ENCODE measurements at places on chromosomes 5 and 9.

- DNase-seq, result peak; percentile 31
Measured at GRCh38 chr5:131413605-131414559, 150.0 kb downstream of the CDC42SE2 start.

DNA sequence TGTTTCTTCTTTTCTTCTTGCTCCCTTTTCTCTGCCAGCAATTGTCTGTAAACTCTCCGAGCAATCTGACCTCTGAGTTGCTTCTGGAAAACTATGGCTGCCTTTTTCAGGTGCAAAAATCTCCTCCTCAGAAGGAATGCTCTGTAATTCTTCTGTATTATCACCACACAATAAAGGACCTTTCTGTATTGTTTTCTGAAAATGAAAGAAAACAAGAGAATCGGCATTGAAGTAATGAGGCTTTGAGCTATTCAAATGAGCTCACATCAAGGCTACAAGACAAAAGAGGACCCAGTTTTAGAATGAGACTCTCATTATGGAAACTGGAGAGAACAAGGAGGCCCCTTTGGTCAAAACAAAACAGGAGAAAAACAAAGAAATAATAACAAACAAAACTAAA is 86.2 kb upstream of the RETREG1 start:
- no peak for DNase-seq

GRCh38 chr9:128903871-128904620 is 16.7 kb upstream of the PHYHD1 start:
- no peak for DNase-seq

- DNase-seq, result no peak
Measured at GRCh38 chr5:74402553-74402952, 238.0 kb downstream of the ENC1 start.

DNA sequence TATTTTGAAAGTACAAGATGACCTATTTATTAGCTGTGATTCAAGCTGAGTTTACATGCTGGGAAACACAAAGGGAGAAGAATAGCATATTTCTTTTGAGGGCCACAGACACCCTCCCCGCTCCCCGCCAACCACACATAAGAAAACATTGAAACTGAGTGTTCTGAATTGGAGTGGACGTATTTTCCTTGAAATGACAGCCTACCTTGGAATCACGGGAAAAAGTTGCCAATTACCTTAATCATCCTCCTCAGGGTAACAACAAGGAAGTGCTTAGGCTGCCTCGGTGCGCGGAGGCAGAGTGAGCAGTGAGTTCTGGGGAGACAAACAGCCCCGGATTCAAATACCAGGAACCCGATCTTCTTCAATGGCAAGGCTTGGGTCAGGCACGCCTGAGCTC is 31.4 kb downstream of the CFAP77 start:
- DNase-seq, result no peak

GRCh38 chr5:103262422-103262871 is 3.9 kb downstream of the MACIR start:
- DNase-seq, result no peak

DNA sequence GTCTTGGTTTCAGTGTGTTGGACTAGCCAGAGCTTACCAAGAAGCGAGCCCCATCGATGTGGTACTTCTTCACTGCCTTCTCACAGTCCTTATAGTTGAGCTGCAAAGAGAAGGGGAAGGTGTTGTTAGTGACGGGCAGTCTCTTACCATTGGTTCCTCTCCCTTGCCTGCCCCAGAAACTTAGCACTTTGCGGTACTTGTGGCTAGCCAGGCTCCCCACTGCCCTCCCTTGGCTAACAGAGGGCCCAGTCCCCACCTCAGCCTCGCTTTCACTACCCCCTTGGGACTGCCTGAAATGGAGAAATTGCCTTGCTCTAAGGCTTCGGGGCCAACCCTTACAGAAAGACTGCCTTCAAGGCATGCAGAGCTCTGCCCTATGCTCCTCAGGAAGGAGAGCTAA is 4.3 kb downstream of the LCP2 start:
- peak; percentile 80 for DNase-seq

DNA sequence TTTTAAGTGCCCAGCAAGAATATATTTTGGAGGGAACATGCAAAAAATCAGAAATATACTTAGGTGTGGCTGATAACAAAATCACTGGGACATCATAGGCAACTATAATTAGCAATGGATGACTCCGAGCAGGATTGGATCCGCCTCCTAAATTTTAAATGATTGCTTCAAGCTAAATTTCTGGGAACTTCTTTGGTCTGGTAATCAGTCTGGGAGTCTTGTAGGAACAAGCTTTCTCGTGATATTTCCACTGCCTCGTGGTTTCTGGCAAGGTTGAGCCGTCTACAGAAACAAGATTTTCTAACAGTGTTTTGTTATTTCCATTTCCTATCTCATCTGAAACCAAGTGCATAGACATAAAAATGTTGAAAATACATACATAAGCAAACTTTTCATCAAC is 232.6 kb downstream of the BNC2 start:
- DNase-seq, result no peak

DNA sequence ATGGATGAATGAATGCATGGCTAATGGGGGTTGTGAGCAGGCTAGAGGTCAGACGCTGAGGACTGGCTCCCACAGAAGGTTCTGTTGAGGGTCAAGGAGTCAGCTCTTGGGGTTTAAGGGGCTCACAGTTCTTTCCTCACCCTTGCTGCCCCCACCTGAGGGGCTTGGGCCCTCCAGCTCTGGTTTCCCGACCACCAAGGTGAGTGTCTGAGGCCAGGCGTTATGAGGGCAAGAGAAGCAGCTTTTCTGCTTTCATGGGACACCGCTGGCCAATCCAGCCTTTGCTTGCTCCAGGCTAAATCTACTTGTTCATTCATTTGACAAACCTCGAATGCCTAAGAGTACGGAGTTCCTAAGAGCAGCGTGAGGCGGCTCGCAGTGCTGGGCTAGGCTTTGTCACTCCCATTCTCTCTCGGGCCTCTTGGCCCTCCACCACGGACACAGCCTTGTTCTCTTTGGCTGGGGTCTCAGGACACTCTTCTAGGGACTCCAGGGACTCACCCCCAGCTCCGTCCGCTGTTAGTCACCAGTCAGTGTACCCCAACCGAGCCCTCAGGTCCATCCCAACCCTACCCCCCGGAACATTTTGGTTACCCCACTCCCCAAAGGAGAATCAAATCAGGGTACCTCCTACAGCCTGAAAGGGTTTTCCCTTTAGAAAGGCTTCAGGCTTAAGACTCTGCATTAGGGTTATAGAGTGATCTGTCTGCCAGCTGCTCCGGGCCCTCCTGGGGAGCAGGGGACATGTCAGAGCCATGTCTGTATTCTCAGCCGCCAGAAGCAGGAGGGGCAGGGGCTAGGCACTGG is 210.1 kb upstream of the MVB12B start:
- DNase-seq, result no peak

GRCh38 chr5:136620016-136620419 is 254.7 kb upstream of the TRPC7 start:
- DNase-seq, result no peak

DNA sequence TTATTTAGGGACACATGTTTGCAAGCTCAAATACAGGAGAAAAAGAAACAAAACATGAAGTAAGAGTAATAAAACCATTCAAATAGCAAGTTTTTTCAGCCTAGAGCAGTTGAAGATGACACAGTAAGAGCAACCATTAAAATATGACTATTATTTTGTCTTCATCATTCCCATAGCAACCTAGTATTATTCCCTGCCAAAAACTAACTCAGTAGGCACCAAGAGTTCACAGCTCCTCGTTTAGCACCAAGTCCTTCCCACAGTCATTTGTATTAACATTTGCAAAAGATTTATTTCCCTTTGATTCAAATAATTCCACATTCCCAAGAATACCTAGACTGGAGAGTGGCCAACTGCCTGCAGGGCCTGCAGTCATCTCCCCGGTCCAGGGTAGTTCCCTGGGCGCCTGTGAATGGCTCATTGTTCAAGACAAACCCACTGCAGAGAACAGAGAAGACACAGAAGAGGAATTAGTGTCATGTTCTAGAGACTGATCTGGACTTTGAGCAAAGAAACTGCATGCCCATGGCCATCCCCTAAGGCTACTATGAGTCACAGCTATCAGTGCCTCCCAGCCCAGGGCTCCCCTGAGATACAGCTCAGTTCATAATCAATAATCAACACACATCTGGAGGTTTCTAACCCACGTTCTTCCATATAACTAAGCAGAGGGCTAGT is 139.1 kb upstream of the MAP3K1 start:
- no peak for DNase-seq

DNA sequence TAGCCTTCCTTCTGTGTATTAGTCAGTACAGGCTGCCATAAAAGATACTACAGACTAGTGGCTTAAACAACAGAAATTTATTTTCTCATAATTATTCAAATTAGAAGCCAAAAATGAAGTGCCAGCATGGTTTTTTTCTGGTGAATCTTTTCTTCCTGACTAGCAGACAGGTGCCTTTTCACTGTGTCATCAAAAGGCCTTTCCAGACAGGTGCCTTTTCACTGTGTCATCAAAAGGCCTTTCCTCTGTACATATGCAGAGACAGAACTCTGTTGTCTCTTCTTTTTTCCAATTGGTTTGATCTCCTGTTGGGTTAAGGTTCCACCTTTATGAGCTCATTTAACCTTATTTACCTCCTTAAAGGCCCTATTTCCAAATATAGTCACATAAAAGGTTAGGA is 599.9 kb downstream of the ISL1 start:
- no peak for DNase-seq

GRCh38 chr9:114397848-114398605 is 10.2 kb upstream of the AKNA start:
- DNase-seq, result peak; percentile 98

DNA sequence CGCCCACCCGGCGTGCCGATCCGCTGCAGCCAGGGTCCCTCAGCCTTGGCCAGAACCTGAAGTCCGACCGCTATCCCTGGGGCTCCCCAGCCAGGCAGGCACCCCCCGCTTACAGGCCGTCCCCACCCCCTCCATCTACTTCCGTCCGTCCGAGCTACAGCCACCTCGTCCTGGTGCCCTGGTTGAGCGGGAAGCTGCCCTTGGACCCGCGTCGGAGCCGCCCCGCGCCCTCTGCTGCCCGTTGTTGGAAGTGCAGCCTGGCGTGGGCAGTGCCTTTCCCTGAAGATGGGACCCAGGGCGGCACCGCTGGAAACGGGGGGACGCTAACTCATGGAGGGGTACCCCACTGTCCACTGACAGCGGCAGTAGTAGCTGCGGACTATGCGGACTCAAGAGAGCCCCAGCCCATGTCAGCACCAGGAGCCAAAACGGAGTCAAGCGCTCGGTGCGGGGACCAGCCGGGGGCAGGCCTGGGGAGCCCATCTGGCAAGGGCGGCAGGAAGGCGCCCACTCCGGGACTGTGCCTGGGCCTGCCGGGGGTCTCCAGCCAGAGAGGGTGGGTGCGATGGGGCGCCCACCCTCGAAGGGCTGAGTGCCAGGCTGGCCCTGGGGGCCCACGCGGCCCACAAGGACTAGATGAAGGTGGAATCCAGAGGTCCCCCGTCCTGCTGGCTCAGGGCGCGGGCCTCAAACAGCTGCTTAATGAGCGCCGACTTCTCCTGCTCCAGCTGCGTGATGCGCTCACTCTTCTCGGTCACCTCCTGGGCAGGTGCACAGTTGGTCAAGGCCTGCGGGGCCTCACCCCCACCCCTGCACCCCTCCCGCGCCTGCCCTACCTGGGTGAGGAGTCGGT is 6.1 kb downstream of the SAPCD2 start:
- peak; percentile 82 for DNase-seq

DNA sequence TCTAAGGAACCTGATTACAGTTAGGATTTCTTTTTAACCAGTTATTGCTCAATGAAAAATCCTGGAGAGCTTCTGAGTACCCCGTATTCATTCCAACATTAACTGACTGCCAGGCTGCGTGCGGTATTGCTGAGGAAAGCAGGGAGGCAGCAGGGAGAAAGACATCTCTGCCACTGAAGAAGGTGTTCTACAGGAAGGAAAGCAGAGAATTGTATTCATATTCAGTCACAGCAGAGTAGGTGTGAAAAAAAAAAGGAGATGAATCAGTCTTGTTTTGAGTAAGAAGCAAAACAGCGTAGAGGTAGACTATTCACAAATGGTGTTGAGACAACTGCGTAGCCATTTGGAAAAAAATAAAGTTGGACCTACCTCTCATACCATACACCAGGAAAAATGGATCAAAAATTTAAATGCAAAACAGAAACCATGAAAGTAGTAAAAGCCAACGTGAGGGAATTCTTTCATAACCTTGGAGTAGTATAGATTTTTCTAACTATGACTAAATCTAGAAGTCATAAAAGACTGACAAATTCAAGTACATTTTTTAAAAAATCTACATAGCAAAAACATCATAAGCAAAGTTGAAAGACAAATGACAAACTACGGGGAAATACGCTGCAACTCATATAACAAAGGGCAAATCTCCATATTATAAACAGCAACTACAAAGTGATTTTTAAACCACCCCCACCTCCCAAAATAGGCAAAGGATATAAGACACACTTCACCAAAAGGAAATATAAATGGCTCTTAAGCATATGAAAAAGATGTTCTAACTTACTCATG is 9.9 kb upstream of the NR4A3 start:
- DNase-seq, result no peak

GRCh38 chr5:5315068-5315980 is 107.2 kb upstream of the ICE1 start:
- DNase-seq, result no peak

- no peak for DNase-seq
Measured at GRCh38 chr5:134794082-134794481, 35.5 kb downstream of the DDX46 start.

DNA sequence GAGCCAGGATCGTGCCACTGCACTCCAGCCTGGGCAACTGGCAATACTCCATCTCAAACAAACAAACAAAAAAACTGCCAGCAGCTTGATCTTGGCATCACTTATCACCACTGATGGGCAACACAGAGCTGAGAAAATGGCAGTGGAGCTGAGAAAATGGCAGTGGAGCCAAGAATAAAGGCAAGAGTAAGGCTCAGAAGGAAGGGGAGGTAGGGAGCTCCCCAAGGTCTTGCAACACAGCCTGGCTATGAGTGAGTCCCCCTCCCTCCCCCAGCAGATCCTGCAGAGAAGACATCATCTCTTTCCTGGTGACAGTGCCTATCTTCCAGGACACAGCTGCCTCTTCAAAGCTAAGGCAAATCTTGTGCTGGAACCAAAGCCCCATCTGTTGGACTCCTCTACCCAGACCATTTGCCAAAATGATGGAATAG is 70.3 kb downstream of the UGCG start:
- DNase-seq, result no peak

- DNase-seq, result peak; percentile 63
Measured at GRCh38 chr5:343461-344401, 22.2 kb downstream of the AHRR start.

- DNase-seq, result no peak
Measured at GRCh38 chr9:127772603-127773002, 5.9 kb downstream of the SH2D3C start.

DNA sequence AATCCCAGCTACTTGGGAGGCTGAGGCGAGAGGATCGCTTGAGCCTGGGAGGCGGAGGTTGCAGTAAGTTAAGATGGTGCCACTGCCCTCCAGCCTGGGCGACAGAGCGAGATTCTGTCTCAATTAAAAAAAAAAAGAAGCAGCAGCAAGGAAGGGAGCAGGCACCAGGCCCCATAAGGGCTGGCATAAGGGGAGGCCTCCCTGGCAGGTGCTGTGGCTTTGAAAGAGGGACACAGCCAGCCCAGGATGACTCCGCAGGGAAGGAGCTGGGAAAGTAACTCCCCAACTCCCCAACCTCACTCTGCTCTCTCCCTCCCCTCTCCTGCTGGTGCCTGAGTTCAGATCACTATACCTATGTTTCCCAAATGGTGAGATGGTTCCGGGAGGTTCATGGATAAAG is 70.1 kb downstream of the NDFIP1 start:
- DNase-seq, result no peak

All from stimulated activated naive CD8-positive, alpha-beta T cell treated with anti-CD3 and anti-CD28 coated beads, Interleukin-15, Interleukin-2, amounts not matched to agents 100 U/mL and 50 U/mL, for 24 hours (primary cell).